ENCODE measurements at places on chromosomes 5 and 9.

DNA sequence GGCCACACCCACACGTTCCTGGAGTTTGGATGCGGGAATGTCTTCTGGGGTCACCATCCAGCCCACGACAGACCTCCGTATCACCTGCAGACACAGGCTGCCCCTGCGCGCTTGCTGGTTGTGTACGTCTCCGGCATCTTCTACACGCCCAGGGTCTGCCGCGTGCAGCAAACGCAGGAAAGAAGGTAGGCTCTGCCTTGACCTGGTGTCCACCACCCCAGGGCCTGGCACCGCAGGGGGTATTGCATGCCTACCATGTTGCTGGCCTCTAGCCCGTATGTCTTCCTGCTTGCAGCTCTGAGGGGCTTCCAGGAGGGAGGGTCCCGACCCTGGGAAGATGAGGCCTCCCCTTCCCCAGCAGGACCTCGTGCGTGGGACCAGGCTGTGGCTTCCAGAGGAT, 298.8 kb upstream of the IRX4 start:
- DNase-seq: no peak

- DNase-seq: peak; percentile 86
Measured at GRCh38 chr9:89678396-89679015, 73.7 kb downstream of the GADD45G start.

- DNase-seq: peak; percentile 1
Measured at GRCh38 chr5:89213573-89213972, 330.6 kb upstream of the MEF2C start.

DNA sequence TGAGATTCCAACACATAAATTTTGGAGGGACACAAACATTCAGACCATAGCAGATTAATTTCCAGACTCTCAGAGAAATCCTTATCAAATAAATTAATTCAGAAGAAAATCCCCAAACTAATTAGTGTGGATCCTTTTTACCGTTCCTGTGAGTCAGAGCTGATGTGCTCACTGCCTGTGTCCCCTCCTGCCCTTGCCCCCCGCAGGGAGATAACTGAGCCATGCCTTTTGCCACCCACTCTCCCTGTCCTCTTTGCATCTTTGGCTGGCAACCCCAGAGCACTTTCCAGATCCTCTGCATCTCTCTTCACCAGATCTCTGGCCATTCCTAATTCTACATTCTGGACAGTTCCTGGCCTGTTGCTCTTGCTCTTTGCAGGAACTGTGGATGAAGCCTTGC, 135.4 kb upstream of the MAP1B start:
- DNase-seq: no peak

DNA sequence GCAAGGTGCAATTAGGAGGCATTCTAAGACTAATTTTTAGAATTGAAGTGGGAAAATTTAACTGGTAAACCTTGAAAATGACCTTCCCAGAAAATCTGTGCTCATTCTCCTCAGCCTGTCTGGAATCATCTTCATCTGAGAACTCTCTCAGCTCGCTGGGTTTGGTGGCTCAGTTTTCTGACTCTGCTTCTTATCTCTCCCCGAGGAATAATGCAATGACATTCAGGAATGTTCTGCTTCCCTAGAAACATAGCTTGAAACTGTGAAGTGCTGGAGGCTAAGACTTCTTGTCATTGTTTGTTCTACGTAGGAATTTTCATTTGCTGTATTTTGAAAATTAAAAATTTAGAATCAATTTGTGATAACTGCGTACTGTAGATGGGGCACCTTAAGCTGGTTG, 86.6 kb downstream of the KCNN2 start:
- DNase-seq: no peak

Measured in NCI-H1105 treated with DMSO at 0.1 percent for 48 hours (cell line).